ENCODE measurements at places on chromosomes 6 and 20.

GRCh38 chr20:51960047-51960675 lies 157.8 kb upstream of the SALL4 start:
- no peak for DNase-seq

DNA sequence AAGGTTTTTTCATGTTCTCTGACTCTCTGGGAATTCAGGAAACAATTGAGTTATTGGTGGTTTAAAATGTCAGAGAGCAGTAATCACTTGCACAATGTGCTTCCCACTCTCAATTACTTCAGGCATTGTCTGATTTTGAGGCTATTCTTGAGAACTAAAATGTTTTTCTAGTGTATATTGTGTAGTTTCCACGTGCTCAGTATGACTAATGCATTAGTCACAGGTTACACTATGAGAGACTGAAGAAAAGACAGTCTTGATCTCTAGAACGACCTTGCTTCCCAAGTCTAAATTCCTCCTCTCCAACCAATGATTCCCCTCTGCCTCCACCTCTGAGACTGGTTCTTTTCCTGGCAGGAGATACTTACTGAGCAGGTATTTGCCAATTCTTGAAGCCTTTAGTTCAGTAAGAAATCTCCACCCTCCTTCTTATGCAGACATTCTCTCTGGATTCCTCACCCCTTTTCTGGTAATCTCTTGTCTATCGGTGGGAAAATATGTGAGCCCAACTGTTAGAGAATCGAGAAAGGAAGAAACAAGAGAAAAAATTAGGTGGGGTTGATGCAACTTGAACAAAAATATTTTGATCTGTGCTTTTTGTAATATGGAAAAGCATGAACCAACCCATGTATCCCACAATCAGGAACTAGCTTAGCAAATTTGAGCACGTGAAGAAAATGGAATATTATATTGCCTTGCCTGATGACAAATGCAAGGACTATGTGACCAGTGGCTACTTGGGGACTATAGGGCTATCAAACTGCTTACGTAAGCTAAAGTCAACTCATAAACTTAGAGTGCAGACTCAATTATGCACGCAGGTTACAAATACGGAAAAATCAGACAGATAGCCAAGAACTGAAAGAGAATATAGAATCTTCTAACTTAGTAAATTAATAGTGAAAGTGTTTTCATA lies 61.1 kb upstream of the SLC22A16 start:
- DNase-seq = peak; percentile 87

DNA sequence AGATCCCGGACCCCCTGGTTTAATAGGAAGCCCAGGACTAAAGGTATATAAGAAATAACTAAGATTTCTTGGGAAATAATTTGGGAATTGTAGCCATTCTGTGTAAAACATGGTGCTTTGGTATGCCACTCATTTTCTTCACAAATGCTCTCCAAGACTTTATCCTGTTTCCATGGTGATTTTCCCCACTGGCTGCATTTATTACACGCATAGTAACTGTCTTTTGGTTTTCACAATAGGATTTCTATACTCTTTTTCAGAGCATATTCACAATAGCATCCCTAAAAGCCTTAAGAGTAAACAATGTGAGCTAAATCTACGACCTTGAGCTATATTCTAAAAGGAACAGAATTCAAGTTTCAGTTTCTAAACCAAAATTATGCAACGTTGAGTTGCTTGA lies 160.8 kb downstream of the COL9A1 start:
- no peak for DNase-seq

- no peak for DNase-seq
Observed at GRCh38 chr6:21748343-21749056, 154.9 kb downstream of the SOX4 start.

GRCh38 chr6:6407071-6407741 lies 86.7 kb upstream of the F13A1 start:
- DNase-seq = no peak

GRCh38 chr6:156347656-156348055 lies 429.5 kb upstream of the ARID1B start:
- no peak for DNase-seq

- no peak for DNase-seq
Observed at GRCh38 chr6:98777762-98778161, 56.6 kb upstream of the POU3F2 start.
